ENCODE measurements at places on chromosomes 5 and 9. TPM values are rescaled to one million over a fixed set of nuclear protein-coding genes. Genes with fewer than 3 reads are reported as not detected.
A peak's percentile ranks its signal among the peaks of the same experiment; 100 is the strongest.

The F2RL1 gene
- total RNA-seq = 0.20 TPM

The FBXL7 gene
- 20.8 TPM for total RNA-seq

DNA sequence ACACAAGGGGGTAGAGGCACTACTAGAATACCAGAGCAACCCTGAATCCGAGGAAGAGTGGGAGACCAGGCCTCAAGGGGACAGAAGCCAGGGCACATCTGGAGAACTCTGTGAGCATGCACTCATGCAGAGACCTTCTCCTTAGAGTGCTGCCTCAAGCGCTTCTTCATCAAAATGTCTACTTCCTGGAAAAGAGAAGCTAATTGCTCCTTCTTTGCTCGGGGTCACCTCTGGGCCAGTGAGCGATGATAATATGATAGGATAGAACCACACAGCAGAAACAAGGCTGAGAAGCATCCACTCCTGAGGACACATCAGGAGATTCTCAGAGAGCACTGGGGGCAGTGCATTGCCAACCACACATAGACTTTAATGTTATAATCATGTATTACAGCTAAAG is 23.7 kb upstream of the LMNB1 start:
- no peaks in the 10 kb centered on the region for H3K4me1 ChIP-seq
- DNase-seq = no peak
- H3K36me3 ChIP-seq = no peaks in the 10 kb centered on the region
- no peak overlapping the region for H3K4me3 ChIP-seq

- H3K4me3 ChIP-seq = no peak overlapping the region
- no peak for DNase-seq
- H3K36me3 ChIP-seq = peaks cover 5% of the 10 kb centered on the region
- no peaks in the 10 kb centered on the region for H3K27me3 ChIP-seq
Observed at GRCh38 chr5:178496642-178497041, 93.6 kb downstream of the COL23A1 start.

- peak overlapping the region; percentile 96 for H3K4me3 ChIP-seq
- no peaks in the 10 kb centered on the region for H3K27me3 ChIP-seq
- peaks cover 6% of the 10 kb centered on the region for H3K36me3 ChIP-seq
- H3K27ac ChIP-seq = no peak overlapping the region
- H3K4me1 ChIP-seq = peaks cover 43% of the 10 kb centered on the region
Observed at GRCh38 chr9:3528451-3528850, 2.6 kb upstream of the RFX3 start.
